ENCODE measurements at places on chromosomes 12 and 14.

DNA sequence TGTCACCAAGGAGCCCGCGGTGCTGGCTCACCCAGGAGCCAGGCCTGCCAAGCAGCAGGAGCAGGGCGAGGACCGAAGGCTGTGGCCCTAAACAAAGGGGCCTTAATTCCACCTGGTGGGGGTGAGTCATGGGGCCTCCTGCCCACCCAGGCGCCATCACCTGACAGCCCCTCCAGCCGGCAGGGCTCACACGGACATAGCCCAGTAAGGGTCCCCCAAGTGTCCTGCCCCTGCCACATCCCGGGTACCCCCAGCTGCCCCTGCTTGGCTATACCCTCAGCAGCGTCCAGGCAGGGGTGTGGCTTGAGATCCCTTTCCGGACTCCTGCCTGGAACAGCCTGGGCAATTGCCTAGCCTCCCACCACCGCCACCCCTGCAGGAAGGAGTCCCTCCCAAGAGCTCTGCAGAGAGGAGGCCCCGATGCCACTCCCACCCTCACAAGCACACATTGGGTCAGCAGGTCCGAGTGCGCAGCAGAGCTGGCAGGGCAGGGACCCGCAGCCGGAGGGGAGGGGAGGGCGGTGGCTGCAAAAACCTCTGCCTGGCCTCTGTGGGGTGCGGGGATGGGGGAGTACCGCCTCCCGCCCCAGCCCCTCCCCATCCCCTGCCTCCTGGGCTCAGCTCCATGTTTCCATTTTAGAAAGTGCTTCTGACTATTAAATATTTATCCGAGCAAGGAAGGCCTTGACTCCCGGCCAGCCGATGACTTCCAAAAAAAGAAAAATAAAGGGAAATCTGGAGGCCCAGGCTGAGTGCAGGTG is 4.6 kb downstream of the AHNAK2 start:
- DNase-seq, result no peak

- no peak for DNase-seq
These were observed at the start of gene HHIPL1 for GRCh38 chr14:99644723-99645544. TSS of gene HHIPL1 (plus strand) at chr14:99645129. CDS start at chr14:99645208, 79 bp downstream.

DNA sequence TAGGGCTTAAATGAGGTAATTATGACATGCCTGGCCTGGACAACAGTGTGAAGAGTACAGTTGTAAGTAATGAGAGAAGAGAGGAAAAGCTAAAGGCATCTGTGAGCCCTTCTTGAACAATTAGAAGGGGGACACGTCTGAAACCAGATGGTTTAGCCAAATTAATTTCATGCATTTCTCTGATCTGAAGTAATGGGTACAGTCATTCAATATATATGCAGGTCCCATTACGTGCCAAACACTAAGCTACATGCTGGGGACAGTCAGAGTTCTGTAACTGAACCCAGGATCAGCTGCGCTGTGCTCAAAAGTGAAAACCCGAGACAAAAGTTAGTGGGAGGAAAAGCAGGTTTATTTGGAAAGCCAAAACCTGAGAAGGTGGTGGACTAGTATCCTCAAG is 207.2 kb upstream of the TMTC1 start:
- no peak for DNase-seq

GRCh38 chr14:96424109-96424989 is 32.4 kb downstream of the AK7 start:
- DNase-seq, result peak; percentile 5

DNA sequence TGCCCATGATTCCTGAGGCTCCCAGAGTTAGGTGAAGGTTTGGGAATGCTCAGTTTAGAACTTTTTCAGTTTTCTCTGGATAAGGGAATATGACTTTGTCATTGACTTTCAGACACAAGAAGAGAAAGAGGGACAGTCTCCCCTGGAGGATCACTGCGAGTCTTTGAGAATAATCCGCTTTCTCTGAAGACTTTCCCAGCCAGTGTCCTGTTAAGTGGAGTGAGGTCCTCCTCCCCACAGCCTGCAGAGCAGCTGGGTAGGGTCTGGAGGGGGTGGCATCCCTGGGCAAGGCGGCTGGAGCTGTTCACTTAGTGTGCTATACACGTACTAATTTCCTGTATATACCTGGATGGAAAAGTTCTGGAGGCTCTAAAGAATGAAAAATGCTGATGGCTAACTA is 8.5 kb upstream of the RAB35 start:
- no peak for DNase-seq

DNA sequence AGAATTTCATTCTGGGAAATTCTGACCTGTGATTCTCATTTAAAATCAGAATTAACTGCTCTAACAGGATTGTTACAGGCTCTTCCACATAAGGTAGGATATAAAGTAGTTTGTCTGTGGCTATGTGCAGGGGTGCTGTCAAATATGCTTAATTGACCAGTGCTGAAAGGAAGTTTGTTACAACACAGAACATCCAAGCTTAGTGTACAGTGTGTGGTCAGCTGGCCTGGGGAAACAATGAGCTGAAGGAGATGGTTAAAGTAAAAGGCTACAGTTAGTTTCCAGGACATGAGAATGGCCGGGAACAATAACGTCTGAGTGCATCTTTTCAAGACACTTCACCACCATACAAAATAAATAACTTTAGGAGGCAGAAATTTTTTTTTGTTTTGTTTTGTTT is 68.0 kb downstream of the PKP2 start:
- no peak for DNase-seq

DNA sequence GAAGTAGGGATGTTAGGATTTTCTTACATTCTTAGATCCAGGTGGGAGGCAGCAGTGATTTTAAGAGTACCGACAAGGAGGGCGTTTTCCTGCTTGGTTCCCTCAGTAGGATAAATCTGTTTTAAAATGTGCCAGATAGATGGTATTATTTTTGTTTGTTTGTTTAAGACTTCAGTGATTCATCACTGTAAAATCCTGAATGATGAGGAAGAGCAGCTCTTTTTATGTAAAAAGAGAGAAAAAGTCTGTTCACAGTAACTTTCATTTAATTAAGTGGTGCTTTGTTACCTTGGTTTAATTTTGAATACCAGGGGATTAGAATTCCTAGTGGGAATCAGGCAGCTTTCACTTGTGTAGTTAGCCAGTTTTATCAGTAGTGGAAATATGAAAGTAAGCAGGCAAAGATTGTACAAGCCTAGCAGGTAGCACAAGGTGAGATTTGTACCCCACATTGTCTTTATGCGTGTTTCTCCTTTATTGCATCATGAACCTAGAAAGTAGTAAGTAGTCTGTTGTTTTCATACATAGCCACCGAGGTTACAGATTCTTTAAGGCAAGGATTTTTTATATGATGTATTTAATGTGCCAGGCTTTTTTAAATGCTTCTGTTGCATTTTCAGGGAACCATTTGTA is 349.6 kb downstream of the CCDC91 start:
- no peak for DNase-seq

- DNase-seq, result no peak
These were observed 20.9 kb downstream of the DLGAP5 start for GRCh38 chr14:55170526-55170925.

DNA sequence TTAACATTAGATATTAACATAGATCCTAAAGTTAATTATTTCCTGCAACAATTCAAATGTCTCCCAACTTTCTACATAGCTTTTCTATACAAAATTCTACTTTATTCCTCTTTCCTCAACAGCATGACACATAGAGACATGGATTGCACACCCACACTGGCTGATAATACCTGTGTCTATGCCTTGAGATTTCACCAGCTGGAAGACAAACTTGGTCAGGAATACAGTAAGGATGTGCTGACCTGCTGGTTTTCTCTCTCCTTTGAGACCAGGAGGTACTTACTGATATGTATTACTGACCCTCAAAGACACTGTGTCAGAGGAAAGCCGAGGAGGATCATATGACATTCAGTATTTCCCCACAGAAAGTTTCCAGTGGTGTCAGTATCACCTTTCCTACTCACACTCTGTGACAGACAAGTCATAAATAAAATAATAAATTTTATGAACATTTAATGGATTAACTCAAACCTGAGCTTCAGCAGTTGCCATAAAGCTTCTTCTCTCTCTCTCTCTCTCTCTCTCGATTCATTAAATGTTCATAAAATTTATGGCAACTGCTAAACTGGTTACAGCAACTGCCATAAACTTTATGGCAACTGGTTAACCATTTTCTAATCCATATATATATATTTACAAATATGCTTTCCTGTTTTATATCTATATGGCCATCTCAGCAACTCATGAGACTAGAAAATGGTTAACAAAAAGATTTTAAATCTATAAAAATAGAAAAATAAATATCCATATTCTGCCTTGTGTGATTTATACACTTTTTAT is 22.7 kb downstream of the EIF2S3B start:
- no peak for DNase-seq

- DNase-seq, result no peak
These were observed 60.2 kb upstream of the RTRAF start for GRCh38 chr14:51929166-51929565.

DNA sequence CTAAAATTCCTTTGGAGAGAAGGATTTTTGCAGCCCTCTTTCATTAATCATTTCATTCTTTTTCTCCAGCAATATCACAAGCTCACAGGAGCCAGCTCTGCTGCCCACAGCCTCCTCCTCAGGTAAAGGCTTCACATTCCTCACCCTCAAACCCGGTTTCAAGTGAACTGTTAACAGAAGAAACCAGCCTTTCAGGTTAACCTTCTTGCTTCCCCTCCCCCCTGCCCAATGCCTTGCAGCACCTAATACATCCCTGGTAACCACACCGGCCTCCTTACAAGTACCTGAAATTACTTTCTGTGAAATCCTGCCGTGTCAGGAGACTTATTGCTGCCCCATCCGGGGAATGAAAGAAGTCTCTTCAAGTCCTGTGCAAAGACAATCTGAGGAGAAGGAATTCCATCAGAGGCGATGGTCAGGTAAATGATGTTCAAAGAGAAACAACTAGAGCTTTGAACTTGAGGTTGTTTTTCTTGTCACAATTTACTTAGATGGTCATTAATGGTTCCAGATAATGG is 111.2 kb downstream of the MYRFL start:
- DNase-seq, result no peak

DNA sequence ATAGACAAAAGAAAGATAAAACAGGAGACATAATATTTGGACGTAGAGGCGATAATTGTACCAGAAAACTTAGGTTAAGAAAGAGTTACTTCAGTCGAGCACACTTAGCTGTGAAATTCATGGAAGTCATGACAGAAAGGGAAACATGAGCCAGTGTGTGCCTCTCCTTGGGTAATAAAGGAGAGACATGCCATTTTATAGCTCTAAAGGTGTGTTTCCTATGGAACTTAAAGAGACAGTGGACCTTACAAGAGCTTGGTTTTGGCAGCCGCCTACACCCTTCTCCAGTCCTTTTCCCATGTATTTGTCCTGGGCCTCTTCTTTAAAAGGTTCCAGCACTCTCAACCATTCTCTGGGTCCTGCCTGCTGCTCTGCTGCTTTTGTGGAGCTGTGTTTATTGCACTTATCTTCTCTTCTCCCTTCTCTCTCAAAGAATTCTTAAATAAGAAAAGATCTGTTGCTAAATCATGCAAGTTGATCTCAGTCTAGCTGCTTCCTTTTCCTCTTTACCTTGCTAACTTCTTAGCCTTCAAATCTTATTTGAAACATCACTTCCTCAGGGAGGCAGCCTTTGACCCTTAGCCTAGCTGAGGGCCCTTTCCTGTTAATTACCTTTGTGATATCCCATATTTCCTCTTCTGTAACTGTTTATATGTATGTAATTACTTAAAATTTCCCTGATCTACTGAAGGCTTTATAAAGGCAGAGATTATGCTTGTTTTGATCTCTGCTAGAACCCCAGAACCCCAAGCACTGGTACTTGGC is 81.8 kb upstream of the EVL start:
- DNase-seq, result no peak

DNA sequence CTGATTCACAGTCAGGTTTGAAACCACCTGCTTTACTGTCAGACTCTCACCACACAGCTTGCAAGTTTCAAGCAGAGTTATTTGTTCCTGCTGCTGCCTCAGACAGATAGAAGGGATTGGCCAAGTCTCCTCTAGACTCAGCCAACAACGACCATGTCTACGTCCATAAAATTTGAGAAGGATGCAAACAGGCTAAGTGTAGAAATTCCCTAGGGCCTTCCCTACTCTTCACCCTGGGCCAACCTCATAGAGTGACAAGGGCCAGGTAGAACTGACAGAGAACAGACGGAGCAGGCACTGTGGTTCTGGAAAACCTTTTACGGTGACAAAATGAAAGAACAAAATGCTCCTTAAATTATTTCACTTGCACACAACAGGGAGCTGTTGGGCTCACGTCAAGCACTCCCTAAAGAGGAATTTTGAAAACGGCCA is 39.5 kb downstream of the CLIP1 start:
- no peak for DNase-seq

- no peak for DNase-seq
These were observed 6.0 kb downstream of the RAD9B start for GRCh38 chr12:110508071-110508586.

DNA sequence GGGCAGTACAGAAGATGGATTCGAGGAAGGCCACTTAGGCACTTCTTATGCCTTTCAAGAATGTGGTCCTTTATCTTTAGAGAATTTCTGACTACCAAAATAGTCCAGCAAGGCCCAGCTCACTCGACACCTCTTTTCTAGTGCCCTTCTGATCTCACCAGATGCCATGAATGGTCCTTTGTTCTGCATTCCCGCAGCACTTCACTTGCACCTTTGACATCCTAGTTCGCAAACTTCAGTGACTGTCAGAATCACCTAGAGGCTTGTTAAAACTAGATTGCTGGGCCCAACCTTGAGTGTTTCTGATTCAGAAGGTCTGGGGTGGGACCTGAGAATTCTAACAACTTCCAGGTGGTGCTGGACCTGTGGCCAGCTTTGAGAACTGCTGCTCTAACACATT is 56.7 kb downstream of the PKP2 start:
- no peak for DNase-seq

- DNase-seq, result no peak
These were observed 15.4 kb upstream of the SCAF11 start for GRCh38 chr12:46005823-46006222.

DNA sequence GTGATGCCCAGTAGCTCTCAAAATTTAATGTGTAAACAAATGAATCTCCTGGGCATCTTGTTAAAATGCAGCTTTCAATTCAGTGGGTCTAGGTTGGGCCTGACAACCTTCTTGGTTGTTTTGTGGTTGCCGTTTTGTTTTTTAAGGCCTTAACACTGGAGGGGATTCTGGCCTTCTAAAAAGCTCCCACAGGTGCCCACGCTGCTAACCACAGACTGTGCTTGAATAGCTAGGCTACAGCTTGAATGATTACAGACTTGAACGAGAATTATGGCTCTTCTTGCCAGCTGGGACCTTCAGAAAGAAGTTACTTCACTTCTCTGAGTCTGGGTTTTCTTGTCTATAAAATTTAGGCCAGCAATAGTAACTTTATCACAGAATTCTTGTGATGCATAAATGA is 1.3 kb upstream of the FLVCR2 start:
- DNase-seq, result no peak

GRCh38 chr12:104478396-104479122 is 21.8 kb downstream of the CHST11 start:
- DNase-seq, result no peak

GRCh38 chr12:47014474-47014873 is 64.9 kb upstream of the PCED1B start:
- no peak for DNase-seq

- DNase-seq, result no peak
These were observed 477.0 kb downstream of the SOX5 start for GRCh38 chr12:23472329-23472971.
